ENCODE measurements at places on chromosomes 5 and 9. TPM values are rescaled to one million over a fixed set of nuclear protein-coding genes. Genes with fewer than 3 reads are reported as not detected.

DNA sequence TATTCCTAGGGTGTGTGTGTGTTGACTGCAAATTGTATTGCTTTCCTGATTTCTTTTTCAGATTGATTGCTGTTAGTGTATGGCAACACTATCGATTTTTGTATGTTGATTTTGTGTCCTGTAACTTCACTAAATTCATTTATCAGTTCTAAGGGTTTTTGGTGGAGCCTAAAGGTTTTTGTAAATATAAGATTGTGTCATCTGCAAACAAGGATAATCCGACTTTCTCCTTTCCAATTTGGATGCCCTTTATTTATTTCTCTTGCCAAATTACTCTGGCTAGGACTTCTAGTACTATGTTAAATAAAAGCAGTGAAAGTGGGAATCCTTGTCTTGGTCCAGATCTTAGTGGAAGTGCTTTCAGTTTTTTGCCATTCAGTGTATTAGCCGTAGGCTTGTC lies 340.9 kb upstream of the KLF4 start:
- DNase-seq, result no peak

- no peak for DNase-seq
Observed at GRCh38 chr5:143471041-143471509, 67.6 kb upstream of the NR3C1 start.

GRCh38 chr5:21070858-21071257 lies 1082.9 kb upstream of the CDH18 start:
- no peak for DNase-seq

GRCh38 chr5:146909255-146910068 lies 30.9 kb upstream of the PPP2R2B start:
- DNase-seq, result no peak

GRCh38 chr5:143186623-143187022 lies 216.9 kb downstream of the NR3C1 start:
- no peak for DNase-seq

GRCh38 chr5:60636001-60636400 lies 64.0 kb downstream of the DEPDC1B start:
- DNase-seq, result no peak

DNA sequence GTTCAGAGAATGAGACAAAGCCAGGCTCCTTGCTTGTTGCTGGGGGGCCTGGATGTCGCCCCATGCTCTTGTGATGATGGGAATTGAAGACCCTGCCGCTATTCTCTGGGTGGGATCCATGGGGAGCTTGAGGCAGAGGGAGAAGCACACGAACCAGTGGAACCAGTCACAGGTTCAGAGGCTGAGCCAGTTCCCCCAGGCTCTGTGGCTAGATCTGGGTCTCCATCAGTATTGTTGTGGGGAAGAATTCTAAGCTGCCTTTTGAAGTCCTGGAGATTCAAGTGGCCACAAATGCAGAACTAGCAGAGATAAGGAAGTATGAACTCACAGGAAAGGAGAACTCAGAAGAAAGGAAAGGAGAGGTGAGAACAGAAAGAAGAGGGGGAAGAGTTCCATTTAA lies 219.4 kb downstream of the MSX2 start:
- DNase-seq, result no peak

ZDHHC11B gene
- total RNA-seq, result not detected

PROB1 gene
- 3.6 TPM for total RNA-seq
